AG04450 (cell line): ENCODE measurements at places on chromosomes 3 and 15.

- DNase-seq: peak; percentile 65
Measured at GRCh38 chr15:36590838-36591237, 11.4 kb downstream of the CDIN1 start.

DNA sequence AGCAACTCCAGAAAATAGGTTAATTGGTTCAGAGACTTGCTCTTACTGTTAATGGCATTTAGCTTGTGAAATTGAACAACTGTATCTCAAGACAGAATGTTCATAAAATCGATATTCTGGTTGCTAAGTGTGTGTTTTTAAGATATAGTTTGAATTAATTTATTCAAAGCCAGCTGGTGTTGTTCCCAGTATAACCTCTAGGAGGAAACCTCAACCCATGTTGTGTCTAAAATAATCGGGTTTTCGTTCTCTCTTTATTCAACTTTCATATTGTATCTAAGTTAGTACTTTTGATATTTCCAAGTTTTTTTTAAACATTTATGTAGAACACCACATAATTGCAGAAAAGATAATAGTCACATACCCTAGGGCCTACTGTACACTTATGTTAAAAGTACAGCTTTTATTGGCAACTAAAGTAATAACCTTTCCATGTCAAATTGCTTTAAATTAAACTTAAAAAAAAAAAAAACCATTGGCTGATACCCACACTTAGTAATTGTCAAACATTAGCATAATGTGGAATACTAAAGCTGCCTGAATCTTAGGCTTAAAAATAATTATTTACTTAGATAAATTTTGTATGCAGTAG is 90.9 kb downstream of the SAMMSON start:
- no peak for DNase-seq

- no peak for DNase-seq
Measured at GRCh38 chr3:192174283-192174682, 553.1 kb downstream of the FGF12 start.

DNA sequence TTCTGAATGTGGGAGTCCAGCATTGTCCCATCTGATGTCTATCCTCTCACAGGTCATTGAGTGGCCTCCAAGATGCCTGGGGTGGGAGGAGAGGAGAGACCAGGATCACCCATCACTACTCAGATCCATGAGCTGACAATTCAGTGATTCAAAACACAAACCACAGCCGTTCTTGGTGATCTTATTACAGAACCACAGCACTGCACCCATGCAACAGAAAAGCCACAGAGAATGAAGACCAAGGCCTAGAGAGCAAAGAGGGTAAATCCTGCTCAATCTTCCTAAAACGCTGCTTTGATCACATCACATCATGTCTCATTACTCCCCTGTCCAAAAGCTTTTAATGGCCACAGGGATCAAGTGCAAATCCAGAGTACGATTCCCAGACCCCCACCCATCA is 23.5 kb downstream of the ANP32A start:
- no peak for DNase-seq

DNA sequence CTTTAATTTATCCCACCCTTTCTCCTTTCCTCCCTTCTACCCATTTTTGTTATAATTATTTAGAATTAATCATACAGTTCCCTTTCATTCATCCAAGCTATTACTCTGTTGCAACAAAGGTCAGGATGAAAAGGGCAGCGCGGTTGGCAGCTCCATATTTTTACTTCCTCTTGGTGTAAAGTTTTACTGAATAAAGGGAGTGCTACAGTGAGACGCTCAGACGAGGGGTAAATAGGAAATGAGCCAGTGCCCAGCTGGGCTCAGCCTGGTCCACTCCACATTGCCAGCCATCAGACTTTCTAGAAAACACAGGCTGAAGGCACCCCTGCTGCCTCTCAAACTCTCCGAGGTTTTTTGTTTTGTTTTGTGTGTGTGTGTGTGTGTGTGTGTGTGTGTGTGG is 21.9 kb upstream of the ZBTB38 start:
- no peak for DNase-seq
